ENCODE measurements at places on chromosomes 4 and X. TPM values are rescaled to one million over a fixed set of nuclear protein-coding genes. Genes with fewer than 3 reads are reported as not detected.

GRCh38 chrX:122203399-122203798, 980.7 kb upstream of the GRIA3 start:
- DNase-seq = no peak

DNA sequence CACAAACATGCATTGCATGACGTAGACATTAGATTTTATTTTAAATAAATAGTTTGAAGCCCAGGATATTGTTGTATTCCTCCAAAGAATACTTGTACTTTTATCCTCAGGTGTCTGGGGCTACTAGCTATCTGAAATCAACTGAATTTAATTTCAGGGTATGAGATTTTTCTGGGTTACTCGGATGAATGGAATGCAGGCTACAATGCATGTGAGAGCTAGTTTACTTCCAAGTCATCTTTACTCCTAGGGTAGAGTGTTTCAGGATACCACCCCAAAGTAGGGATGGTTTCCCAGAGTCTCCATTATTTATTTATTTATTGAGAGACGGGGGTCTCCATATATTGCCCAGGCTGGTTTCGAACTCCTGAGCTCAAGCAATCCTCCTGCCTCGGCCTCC, 66.4 kb downstream of the HPRT1 start:
- no peak for DNase-seq

DNA sequence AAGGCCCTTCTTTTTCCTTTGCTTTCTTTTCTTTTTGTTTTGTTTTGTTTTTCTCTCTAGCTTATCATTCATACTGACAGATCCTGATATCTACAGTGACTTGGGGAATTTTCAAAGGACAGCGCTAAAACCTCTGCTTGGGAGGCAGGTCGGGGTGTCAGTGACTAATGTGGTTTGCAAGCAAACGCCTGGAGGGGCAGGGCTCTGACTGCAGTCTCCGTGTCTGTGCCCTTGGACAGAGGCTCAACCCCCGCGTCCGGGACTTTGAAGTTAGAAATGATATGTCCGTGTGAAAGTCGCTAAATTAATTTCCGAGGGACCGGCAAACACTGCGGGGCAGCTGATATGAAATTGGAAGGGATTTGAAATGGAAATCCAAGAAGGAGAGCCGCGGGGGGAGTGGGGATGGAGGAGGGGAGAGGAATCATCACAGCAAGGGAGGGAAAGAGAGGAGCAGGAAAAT, 312.4 kb downstream of the DHRSX start:
- no peak for DNase-seq

Gene KIAA1210
- total RNA-seq = not detected

- DNase-seq = peak; percentile 76
Observed at GRCh38 chr4:159296061-159296460, 193.2 kb downstream of the RAPGEF2 start.

- DNase-seq = no peak
Observed at GRCh38 chr4:82053396-82053795, 320.4 kb downstream of the HNRNPD start.

Gene AMER1
- 0.65 TPM for total RNA-seq

- DNase-seq = no peak
Observed at GRCh38 chrX:136967966-136968365, 65.8 kb downstream of the GPR101 start.

- DNase-seq = no peak
Observed at GRCh38 chrX:10120331-10120730, 36.4 kb upstream of the CLCN4 start.

GRCh38 chrX:133598601-133599335, 183.5 kb upstream of the GPC4 start:
- no peak for DNase-seq

Gene UBA1
- total RNA-seq = 94.8 TPM

- no peak for DNase-seq
Observed at GRCh38 chrX:2766906-2767305, 15.1 kb downstream of the XG start.

DNA sequence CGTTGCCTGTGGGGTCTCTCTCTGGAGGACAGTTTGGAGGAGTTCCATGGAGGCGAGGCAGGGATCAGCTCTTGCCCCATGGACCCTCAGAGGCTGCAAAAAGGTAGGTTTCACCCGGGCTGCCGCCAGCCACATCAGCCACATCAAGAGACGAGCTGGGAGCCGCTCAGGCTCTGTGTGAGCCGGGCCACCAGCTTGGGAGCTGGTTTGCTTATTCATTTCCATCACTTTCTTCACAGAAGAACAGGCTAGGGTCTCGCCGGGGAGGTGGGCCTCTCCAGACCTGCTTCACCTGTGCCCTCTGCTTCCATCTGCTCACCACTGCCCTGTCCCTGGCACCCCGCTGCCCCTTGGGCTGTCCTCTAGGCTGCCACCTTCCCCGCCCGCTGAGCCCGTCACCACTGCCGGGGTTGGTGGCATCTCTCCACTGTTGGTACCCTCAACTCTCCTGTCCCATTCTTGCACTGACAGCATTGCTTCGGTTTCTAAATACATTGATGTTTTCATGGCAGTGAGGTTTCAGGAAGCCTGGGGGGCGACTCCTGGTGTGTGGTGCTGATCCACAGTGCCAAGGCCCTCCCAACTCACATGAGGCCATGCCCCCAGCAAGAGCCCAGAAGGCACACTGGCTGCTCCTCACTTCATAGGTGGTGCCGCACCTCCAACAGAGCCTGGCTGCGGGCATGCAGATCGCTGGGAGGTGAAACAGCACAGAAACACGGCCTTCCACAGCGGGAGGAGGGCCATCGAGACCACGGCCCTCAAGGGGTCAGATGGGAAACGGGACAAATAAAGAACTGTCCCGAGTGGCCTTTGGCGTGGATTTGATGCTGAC, 4.5 kb upstream of the TREX2 start:
- no peak for DNase-seq

DNA sequence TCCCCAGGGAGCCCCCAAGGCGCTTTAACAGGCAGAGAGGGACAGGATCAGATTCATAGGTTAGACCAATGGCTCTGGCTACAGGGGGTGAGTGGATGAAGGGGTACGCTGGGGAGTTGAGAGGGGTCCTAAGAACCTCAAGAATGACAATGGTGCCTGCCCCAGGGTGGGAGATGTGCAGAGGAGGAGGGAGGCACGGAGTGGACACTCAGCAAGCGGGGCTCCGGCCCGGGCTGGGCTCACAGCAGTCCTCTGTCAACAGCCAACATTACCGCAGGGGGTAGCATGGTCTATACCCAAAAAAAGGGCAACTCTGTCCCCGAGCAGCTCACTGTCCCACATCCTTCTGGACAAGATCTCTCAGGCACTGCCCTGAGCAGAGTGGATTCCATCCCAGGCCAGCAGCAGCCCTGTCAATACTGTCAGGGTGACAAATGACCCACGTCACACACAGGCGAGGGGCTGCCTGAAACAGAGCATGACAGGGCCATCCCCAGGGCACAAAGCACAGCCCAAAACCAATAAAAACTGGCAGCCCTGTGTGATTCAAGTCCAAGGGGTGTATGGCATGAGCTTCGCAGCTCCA, 47.7 kb upstream of the PPP2R2C start:
- no peak for DNase-seq

Gene NDNF
- 0.44 TPM for total RNA-seq

- DNase-seq = no peak
Observed at GRCh38 chrX:103423955-103424638, 47.8 kb downstream of the BEX3 start.

- no peak for DNase-seq
Observed at GRCh38 chrX:47202877-47203276, 9.2 kb downstream of the UBA1 start.

GRCh38 chrX:51825436-51825835, 68.0 kb upstream of the MAGED1 start:
- DNase-seq = no peak

Gene CXorf49
- not detected for total RNA-seq

Gene FRG2
- not detected for total RNA-seq

Gene PWWP3B
- total RNA-seq = under 0.01 TPM

- DNase-seq = peak; percentile 56
Observed at GRCh38 chrX:12901486-12901885, 4.9 kb upstream of the TLR8 start.

Gene CNGA1
- total RNA-seq = not detected

Gene AFF2
- 0.22 TPM for total RNA-seq

- no peak for DNase-seq
Observed at GRCh38 chr4:747546-748170, 42.0 kb downstream of the PCGF3 start.

DNA sequence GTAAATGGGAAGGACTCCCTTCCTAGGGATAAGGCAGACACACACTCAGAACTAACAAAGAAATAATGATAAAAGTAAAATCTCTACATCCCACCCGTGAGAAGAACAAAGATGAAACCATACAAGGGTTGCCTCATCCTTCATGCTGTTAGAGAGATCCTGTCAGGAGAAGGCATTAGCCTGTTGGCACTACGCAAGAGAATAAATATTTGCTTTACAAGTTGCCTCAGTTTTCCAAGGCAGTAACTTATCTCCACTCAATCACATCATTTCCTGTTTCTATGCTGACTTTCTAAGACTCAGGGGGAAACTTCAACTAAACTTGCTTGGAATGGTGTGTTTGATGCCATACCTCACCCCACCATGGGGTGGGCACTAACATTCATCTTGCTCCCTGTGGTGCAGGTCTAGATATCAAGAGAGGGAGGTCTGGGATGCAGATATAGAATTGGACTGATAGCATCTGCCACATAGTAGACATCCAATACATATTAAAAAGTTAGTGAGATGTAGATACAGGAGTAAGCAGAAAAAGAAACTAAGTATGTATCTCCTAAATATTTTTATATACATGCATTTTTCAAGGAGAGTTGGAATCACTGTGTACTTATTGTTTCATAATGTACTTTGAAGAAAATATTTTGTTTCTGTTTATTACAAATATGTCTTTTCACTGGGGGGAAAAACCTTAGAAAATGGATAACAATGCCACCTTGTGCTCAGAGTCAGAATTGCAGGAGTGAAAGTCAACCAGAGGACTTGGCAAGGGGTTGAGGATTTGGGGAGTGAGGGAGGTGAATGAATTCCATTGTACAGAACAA, 57.2 kb upstream of the BEX4 start:
- DNase-seq = peak; percentile 39

DNA sequence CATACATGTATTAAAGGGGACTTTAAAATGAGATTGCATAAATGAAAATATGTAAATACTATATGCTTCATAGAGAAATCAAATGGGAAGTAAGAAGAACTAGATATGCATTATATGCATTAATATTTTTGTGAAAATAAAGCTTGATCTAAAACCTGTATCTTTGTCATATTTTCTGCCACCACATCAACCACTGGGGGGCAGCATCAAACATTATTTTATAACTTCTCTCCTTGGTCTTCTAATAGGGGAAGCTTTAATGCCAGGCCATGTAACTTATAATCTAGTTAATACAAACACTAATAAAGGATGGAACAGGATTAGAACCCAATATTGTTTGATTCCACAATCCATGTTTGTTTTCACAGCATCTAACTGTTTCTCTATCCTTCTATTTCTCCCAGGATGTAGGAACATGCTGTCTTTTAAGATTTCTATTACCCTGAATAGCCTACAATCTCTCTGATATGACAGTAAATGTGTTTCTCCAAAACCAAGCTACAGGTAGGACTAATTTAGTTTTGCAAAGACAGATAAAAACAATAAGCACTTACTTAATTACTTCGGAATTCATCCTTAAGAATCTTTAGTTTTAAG, 10.0 kb downstream of the QRFPR start:
- DNase-seq = peak; percentile 48

DNA sequence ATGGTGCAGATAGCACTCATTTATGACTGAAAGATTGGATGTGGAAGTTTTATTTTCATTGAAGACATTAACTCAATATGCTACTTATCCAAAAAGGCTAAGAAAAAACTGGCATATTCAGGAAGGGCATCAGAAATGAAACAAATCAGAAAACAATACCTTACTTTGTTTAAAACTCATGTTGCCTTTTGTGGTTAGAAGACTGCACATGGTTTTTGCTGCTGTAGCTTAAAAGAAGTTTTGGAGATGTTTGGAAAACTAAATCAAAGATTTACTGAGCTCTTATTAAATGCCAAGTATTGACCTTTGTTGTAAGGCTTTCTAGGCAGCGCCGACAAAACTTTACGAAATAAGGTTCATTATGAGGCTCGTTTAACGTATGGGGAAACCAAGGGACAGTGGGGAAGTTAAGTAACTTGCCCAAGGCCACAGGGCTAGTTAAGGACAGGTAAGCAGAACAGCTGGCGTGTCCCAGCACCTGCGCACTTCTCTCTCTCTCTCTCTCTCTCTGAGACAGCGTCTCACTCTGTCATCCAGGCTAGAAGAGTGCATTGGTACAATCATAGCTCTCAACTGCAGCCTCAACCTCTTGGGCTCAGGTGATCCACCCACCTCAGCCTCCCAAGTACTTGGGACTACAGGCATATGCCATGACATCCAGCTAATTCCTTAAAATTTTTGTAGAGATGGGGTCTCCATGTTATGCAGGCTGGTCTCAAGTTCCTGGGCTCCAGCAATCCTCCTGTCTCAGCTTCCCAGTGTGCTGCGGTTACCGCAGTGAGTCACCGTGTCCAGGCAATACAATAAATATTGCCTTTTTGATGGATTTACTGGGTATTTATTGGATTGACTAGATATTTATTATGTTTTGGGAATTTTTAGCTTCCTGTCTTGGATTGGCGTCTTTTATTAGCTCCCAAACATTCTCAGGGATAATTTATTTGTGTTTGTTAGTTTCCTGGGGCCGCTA, 16.1 kb downstream of the LRP2BP start:
- no peak for DNase-seq

DNA sequence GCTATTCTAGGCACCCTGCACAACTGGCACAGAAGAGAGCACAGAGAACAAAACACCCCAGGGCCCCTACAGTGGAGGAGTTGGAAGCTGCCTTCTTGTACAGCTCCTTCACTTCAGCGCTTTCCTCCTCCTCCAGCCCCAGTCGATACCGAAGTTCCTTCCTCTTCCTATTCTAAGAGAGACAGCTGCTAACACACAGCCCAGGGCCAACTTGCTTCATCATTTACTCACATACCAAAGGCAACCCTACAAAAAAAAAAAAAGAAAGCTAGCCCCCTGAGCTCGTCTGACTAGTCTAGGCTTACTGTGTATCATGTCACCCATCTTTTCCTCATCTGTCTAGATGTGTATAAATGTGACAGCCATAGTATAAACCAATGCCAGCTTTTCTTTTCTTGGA, 64.5 kb downstream of the MID1 start:
- DNase-seq = no peak

- no peak for DNase-seq
Observed at GRCh38 chr4:90121676-90122354, 5.4 kb upstream of the CCSER1 start.

DNA sequence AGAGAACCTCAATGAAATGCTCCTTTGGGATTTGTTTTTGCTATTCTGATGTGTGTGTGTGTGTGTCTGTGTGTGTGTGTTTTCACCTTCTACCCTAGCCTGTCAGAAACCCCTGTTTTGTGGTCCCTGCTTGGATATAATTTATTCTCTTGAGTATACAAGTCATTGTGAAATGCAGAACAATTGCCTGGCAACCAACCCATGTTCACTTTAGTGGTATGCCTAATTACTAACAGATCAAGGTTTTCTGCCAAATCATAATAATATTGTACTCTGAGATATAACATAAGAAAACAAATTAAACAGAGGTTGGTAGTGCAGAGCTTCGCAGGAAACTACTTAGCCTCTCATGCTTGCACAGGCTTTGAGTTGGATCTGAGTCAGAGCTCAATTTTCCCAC, 7.0 kb upstream of the TET2 start:
- peak; percentile 13 for DNase-seq

- no peak for DNase-seq
Observed at GRCh38 chr4:102551958-102552565, 50.9 kb downstream of the NFKB1 start.

Data from lung microvascular endothelial cell (primary cell).